Kidney epithelial cell (primary cell): ENCODE measurements at places on chromosomes 3 and 15.

DNA sequence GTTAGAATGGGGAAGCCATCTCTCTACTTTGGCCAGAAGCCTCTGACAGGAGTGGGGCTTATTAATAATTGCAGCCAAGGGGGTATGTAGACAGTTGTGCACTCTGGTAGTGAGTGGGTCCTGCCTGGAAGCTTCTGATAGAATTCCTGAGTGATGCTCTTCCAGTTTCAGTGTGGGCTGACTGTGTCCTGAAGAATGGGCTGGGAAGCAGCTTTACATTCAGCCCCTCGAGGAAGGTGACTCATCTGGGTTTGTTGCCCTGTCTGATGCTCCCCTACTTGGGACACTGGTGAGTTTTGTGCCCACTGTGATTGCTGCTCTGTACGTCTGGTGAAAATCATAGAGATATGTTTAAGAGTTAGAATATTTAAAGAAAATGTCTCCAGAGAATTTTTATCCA lies 444.7 kb upstream of the RBMS3 start:
- no peak for DNase-seq

GRCh38 chr3:85709346-85709892 lies 750.6 kb downstream of the CADM2 start:
- no peak for DNase-seq

- DNase-seq = no peak
These were observed 256.2 kb upstream of the IL12A start for GRCh38 chr3:159732172-159733111.

- no peak for DNase-seq
These were observed 1.5 kb downstream of the CELF6 start for GRCh38 chr15:72318408-72318942.

DNA sequence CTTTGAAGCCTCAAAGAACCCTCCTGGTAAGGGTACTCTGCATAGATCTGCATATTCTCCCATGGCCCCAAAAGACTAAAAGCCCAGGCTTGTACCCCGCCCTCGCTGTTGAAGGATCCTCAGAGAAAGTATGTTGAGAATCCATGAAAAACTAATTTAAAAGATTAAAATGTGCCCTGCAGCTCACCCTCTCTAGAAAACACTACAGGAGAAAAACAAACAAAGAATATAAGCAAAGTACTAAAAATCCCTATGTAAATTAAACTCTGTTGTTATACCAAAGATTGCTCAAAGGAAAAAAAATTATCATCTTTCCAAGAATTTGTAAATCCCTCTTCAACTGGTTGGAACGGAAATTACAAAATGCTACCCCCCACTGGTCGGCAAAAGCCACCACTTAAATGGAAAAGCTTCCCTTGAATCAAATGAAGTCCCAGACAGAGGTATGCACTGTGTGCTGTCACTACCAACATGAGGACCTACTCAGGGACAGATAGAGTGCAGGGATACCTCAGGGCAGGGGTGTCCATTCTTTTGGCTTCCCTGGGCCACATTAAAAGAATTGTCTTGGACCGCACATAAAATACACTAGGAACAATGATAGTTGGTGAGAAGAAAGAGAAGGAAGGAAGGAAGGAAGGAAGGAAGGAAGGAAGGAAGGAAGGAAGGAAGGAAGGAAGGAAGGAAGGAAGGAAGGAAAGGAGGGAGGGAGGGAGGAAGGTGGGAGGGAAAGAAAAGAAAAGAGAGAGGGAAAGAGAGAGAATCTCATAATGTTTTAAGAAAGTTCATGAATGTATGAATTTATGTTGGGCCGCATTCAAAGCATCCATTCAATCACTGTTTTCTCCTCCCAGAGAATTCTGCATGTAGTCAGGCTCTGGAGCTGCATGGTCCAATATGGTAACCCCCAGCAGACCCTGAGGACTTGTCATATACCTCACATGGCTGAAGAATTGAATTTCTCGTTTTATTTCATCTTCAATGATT lies 88.1 kb downstream of the MAGI1 start:
- no peak for DNase-seq

GRCh38 chr3:156688632-156689452 lies 14.5 kb downstream of the TIPARP start:
- no peak for DNase-seq

DNA sequence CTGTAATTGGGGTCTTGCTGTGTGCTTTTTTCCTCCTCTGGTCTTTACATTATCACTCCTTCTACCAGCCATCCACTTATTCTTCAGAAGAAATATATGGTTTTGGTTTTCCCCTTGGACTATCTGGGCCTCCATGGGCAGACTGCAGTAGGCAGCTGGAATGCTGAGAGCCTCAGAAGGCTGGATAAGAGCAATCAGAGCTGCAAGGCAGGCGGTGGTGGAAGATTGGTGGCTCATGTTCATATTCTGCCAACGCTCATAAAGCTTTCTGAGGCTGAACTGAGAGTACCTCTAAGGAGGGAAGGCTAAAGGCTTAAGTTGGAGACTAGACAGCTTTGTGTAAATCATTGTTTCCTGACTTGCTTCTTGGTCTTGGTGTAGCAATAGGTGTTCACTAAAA lies 5.7 kb upstream of the RPLP1 start:
- DNase-seq = no peak

GRCh38 chr3:141649871-141650270 lies 88.2 kb upstream of the RNF7 start:
- DNase-seq = no peak

DNA sequence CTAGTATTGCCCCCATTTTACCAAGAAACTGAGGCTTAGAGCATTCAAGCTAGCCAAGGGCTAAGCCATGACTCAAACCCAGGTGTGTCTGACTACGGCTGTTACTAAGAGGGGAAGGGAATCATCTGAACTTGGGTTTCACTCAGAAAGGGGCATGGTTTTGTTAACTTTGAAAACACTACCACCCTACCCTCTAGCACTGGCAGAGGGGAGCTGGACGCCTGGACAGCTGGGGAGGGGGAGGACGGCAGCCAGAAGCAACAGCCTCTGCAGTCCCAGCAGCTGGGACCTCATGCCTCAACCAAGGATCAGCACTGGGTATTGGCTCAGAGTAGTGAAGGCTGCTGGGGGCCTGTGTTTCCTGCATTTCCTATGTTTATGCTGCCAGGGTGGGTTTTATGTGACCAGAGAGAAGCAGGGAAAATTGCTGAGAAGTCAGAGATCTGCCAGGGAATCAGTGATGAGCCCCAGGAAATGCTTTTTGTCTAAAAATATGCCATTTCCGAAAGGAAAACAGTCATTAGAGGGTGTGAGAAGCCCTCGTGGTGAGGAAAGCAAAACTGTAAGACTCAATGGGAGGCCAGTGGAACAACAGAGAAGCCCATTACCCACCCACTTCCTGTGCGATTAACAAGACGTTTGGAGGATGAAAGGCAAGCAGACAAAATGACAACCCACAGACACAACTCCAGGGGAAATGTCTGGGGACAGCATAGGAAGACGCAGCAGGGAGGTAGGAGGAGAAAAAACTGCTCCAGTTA lies 41.2 kb downstream of the LIPC start:
- no peak for DNase-seq

DNA sequence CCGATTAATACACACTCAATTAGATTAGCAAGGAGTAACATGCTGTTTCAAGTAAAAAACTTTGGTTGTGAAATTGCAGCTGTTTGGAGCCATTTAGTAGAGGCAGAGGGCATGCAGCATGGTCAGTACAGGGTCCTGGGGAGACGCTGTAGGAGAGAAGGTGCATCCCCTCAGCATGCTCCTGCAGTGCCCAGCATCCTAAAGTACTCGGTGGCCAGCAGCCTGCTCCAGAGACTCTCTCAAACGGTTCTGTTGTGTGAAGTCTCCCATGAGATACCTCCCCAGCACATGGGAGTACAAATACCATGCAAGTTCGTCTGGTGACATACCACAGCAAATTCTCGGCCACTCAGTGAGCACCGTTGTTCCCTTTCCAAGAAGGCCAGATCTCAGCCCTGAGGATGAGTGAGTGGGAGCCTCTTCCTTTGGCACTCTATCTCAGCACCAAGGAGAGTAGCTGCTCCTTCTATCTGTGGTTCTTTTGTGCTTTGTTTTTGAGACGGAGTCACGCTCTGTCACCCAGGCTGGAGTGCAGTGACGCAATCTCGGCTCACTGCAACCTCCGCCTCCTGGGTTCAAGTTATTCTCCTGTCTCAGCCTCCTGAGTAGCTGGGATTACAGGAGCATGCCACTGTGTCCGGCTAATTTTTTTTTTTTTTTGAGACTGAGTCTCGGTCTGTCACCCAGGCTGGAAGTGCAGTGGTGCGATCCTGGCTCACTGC lies 72.7 kb downstream of the TJP1 start:
- DNase-seq = no peak
